Stimulated activated CD8-positive, alpha-beta memory T cell treated with anti-CD3 and anti-CD28 coated beads, Interleukin-2, amount 100 ng/mL, for 48 hours (primary cell): ENCODE measurements at places on chromosomes 16 and 17.

- peak; percentile 77 for DNase-seq
These were observed 405 bp upstream of the CBLN1 start for GRCh38 chr16:49281843-49282642.

GRCh38 chr17:82959242-82959930 lies 119.6 kb upstream of the ZNF750 start:
- DNase-seq, result no peak

DNA sequence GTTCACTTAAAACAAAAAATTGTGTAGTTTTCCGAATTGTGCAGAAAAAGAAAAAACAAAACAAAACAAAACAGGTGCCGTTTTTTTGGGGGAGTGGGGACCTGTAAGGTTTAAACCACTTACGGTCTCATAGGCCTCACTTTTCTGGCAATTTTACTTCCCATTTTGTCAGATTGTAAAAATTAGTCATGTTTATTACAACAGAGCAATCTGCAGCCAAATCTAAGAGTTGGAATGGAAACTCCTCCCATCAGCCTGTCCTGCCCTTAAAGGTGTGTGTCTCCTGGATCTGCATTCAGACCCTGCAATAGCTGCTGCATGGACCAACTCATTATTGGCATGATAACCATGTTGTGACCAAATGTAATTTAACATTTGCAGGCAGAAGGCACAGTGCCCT lies 8.2 kb upstream of the SALL1 start:
- DNase-seq, result no peak

DNA sequence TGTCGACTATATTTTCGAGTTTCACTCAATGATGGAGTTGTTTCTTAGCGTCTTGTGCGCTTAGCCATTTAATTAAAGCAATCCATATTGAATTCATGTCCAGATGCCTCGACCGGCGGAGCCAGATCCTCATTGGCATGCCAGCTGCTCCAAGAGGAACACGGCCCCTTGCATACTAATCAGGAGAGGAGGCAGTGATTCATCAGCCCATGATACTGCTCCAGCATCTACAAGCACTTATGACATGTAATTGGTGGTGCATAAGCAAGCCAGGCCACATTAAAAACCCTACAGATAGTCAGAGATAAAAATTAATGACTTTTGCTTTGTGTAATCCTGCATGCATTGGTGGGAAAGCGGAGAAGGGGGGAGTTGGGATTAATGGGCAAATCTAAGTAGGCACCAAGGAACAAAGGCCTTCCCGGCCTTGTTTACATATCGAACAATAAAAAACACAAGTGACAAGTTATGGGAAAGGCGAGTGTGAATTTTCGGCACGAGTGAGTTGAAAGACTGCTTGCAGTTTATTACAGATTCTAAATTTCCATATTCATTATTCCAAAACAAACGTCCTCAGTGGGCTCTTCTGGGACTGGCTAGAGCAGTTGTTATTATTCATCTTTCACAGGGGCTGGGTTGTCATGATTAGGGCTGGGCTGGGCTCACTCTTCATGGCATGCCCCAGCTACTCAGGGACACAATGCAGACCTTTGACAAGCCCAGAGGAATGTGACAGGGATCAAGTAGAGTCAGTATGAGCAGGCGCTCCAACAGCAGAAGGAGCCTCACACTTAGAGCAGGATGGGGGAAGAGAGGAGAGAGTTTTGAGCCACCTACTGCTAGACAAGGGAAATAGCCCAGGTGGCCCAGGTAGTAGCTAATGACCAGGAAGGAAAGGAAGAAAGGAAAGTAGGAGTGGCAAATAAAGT lies 281.7 kb upstream of the ZFHX3 start:
- no peak for DNase-seq

GRCh38 chr17:80927791-80928216 lies 63.8 kb upstream of the CHMP6 start:
- DNase-seq, result no peak

GRCh38 chr17:47873200-47874090 lies 22.5 kb upstream of the SP6 start:
- no peak for DNase-seq

GRCh38 chr17:71546419-71546818 lies 574.4 kb upstream of the SOX9 start:
- DNase-seq, result no peak

DNA sequence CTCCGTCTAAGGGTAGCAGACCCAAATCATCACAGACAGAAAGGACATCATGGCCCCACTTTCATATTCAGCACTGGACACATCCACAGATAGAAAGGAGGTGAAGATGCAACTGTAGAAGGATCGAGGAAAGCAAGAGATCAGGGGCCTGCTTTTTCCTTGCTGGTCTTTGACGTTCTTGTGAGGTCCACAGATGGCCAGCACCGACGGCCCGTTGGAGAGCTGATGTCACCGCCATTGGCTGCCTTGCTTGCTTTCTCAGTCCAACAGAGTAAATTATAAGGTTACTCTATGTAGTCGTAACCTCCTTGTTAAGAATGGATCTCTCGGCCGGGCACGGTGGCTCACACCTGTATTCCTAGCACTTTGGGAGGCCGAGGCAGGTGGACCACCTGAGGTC lies 5.1 kb upstream of the RBFOX3 start:
- DNase-seq, result no peak

- no peak for DNase-seq
These were observed 17.9 kb upstream of the COL1A1 start for GRCh38 chr17:50219342-50219741.

GRCh38 chr16:4089811-4090301 lies 26.4 kb downstream of the ADCY9 start:
- no peak for DNase-seq

GRCh38 chr17:68198931-68199836 lies 48.7 kb upstream of the AMZ2 start:
- DNase-seq, result no peak

DNA sequence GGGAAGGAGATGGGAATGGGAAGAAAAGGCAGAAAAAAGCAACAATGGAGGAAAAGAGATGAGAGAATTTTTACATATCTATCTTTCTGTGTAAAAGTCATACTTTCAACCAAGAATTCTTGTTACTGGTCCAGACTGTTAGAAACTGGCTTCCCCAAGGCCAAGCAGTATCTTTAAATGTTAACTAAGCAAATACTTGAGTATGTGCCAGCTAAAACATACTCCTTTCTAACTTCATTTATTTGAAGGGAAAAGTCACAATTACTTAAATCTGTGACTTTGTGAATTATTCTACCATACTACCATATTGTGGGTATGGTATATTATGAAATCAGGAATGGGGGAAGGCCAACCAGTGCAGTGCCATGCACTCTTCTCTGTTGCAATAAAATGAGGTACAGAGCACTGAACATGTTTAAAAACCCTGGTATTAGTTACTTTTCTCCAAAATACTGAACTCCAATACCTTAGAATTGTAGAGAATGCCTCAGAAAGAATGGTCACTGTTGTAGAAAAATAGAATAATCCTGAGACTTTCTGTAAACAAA lies 92.3 kb upstream of the C17orf78 start:
- no peak for DNase-seq

- DNase-seq, result no peak
These were observed 217.8 kb downstream of the CDRT15L2 start for GRCh38 chr17:20797292-20797691.

GRCh38 chr16:20598832-20599469 lies 22.8 kb upstream of the ACSM2B start:
- no peak for DNase-seq

DNA sequence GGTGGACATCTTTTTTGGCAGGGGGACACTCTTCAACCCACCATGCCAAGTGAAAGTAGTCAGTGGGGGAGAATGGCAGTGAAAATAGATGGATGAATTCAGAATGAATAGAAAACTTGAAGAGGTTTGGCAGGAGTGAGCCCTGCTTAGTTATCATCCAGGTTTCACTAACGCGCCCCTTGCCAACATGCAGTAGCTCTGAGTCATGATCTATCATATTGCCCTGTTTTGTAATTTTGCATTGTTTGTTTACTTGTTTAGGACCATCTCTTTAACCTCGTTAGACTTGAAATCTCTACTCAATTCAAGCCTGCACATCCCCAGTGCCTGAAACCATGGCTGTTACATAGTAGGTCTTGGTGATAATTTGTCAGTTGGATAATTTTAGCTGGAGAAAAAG lies 116.7 kb downstream of the RBFOX1 start:
- DNase-seq, result no peak

DNA sequence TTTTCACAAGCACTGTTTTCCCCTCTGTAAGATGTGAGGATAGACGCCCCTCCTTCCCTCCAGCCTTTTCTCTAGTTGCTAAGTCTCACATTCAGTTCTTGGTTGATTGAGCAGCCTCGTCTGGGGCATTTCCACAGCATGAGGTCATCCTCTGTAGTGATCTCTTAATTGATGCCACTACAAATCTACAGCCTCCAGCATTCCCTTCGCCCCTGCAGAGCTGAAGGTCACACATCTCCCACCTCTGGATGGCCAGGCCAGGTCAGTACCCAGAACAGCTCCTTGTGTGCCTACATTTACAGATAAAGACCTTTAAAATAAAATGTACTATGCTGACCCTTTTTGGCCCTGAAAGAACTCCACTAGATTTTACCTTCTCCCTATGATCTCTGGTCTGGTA lies 32.5 kb upstream of the CDH11 start:
- DNase-seq, result no peak

GRCh38 chr16:87945351-87946042 lies 5.7 kb upstream of the BANP start:
- no peak for DNase-seq

DNA sequence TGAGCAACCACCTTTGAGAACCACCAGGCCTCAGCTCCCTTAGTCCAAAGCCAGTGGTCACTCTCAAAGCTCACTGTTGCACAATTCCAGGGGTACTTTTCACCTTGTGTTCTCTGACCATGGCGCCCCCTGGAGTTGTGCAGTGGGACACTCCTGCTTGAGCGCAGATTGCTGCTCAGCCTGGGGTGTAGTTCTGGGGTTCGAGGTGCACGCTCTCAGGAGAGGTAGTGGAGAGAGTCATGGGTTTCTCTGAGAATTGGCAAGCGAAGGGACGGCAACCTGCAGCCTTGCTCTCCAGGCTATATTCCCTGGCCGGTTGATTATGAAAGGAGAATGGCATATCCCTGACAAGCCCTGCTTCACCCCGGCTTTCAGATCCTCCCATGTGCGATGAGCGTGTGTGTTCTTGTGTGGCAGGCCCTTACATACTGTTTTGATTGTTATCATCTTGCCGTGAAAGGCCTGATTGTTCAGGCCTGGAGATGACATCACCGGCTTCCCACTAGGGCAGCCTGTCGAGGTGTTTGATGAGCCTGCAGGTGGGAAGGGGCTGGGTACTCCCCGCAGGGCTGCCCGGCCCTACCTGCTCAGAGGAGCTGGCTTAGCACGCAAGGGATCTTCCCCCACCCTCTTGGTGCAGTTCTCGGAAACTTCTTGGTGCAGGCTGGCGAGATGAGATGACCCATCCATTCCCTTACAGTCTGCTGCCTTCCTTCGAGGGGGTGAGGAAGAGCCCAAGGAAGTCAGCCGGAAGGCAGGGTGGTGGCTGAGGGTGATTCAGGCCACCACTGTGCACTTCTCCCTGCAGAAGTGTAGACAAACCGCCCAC lies 431.2 kb downstream of the SLC39A11 start:
- DNase-seq, result no peak

DNA sequence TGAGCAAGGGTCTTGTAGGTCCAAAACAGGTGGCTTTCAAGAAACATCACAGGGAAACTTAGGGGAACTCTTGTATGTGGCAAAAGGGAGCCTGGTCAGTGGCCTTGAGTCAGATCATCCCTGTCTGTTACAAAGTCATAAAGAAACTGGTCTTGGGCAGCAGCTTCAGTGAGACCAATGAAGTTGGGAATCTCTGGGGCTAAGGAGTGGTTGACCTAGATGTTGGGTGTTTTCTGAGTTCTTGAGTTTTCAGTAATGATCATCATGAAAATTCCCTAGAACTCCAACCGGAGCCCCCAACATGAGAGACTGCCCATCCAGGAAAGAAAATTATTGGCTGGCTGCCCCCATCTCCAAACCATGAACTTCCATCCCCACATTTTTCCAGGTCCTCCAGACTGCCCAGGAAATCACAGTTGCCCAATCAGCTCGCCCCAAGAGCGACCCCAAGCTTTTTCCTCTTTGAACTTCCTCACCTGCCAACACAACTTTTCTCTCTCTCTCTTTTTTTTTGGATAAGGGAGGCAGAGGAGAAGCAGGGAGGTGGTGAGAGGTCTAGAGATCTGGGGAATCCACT lies 3.9 kb downstream of the CCR7 start:
- DNase-seq, result no peak

- no peak for DNase-seq
These were observed 181.5 kb downstream of the ZNF423 start for GRCh38 chr16:49674351-49674851.

GRCh38 chr16:9136596-9136995 lies 45.2 kb downstream of the HAPSTR1 start:
- no peak for DNase-seq

GRCh38 chr17:74015990-74016389 lies 187.5 kb upstream of the RPL38 start:
- no peak for DNase-seq

GRCh38 chr17:72318131-72318530 lies 197.3 kb downstream of the SOX9 start:
- DNase-seq, result no peak

GRCh38 chr17:9158544-9159452 lies 137.5 kb downstream of the NTN1 start:
- DNase-seq, result no peak

- DNase-seq, result no peak
These were observed 70.4 kb downstream of the MMD start for GRCh38 chr17:55351226-55351625.

- DNase-seq, result no peak
These were observed 43.5 kb downstream of the ZDHHC7 start for GRCh38 chr16:84967828-84968227.

GRCh38 chr17:35732806-35733136 lies 1.3 kb downstream of the RASL10B start:
- DNase-seq, result no peak

- DNase-seq, result no peak
These were observed 42.8 kb downstream of the MRC2 start for GRCh38 chr17:62670202-62670821.

DNA sequence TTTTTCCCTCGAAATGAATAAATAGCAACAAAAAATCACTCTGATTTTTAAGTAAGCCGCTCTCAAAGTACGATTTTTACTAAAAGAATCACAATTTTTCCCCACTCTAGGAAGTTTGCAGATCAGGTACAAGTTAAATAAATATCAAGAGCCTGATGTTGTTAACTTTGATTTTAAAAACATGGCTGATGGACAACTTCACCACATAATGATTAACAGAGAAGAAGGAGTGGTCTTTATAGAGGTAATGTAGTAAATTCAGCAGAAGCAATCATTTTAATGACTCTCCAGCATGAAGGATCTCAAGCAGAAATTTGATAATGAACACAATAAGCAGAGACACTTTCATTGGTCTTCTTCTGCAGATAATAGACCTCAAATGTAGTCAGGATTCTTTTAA lies 262.4 kb downstream of the CNTNAP4 start:
- DNase-seq, result no peak
